ENCODE measurements at places on chromosomes 2 and 18.

- peak; percentile 72 for DNase-seq
These were observed 33.6 kb upstream of the RNF149 start for GRCh38 chr2:101341901-101342624.

GRCh38 chr2:59658906-59659635, 894.4 kb downstream of the BCL11A start:
- DNase-seq: no peak

- DNase-seq: peak; percentile 64
These were observed 3.3 kb upstream of the GPBAR1 start for GRCh38 chr2:218257390-218257981.

DNA sequence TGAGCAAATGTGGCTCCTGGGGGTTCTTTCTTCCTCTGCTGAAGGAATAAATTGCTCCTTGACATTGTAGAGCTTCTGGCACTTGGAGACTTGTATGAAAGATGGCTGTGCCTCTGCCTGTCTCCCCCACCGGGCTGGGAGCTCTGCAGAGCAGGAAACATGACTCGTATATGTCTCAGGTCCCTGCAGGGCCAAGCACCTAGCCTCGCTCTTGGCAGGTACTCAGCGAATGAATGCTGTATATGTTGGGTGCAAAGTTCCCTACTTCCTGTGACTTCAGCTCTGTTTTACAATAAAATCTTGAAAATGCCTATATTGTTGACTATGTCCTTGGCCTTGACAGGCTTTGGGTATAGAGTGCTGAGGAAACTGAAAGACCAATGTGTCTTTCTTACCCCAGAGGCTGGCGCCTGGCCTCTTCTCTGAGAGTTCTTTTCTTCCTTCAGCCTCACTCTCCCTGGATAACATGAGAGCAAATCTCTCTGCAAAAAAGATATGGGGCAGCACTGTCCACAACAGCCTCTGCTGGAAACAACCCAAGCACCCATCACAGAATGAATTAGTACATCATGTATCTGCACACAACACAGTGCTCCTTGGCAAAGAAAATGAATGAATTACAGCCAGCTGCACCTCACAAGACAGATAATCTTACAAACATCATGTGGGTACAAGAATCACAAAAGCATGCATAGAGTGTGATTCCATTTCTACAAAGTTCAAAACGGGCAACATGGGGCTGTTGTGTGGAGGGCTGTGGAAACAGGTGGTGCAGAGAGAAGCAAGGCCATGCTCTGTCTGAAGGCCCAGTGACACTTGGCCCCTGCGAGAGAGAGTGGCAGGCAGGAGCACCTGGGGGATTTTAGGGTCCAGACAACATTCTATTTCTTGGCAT, 6.6 kb downstream of the IL1RN start:
- DNase-seq: no peak

- no peak for DNase-seq
These were observed 101.9 kb downstream of the SETBP1 start for GRCh38 chr18:44782617-44783016.

All from stimulated activated CD4-positive, alpha-beta T cell treated with anti-CD3 and anti-CD28 coated beads, TNF-alpha, amount 100 ng/mL, for 48 hours (primary cell).